ENCODE measurements at places on chromosomes 5 and 9.
A peak's percentile ranks its signal among the peaks of the same experiment; 100 is the strongest.

DNA sequence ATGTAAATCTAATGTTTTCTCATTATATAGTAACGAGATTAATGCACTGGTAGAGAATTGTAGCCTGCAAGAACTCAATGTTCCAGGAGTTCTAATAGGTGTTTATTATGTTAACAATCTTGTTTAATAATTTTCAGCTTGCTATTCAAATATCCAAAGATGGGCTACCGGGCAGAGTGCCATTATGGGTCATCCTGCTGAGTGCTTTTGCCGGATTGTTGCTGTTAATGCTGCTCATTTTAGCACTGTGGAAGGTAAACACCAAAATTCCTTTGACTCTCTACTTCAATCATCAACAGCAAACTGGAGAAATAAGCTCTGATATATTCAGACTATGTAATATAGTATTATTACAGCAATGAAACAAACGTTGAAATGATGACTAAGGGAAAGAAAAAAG lies 41.9 kb upstream of the ITGA2 start:
- DNase-seq, result no peak

DNA sequence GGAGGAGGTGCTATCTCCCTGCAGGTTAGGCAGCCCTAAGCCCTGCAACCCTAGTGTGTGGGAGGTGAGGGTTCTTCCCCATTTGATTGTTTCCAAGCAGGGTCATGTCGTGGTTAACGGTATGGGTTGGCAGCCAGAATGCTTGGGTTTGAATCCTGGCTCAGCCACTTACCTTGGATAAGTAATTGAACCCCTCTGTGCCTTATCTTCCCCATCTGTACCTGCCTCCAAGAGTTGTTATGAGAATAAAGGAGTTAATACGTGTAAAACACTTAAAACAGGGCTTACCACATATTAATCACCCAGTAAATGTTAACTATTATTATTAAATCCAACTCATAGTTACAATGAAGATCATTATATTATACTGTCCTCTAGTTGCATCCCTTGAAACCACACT lies 52.2 kb upstream of the SPATA31E1 start:
- no peak for DNase-seq

DNA sequence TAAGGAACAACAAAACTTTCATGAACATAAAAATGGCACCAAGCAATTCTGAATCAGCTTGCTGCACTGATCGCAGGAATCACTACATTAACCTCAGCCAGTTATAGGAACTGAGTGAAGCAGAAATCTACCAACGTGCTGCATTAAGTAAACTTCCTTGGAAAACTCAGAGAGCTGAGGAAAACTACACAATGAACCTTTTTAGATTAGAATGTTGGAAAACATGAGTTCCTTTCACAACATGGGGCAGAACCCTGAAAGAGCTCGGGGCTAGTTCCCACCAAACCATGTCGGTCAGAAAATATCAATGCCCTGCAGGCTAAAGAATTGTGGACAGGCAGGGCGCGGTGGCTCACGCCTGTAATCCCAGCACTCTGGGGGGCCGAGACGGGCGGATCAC lies 19.4 kb downstream of the ALDH7A1 start:
- DNase-seq, result no peak

DNA sequence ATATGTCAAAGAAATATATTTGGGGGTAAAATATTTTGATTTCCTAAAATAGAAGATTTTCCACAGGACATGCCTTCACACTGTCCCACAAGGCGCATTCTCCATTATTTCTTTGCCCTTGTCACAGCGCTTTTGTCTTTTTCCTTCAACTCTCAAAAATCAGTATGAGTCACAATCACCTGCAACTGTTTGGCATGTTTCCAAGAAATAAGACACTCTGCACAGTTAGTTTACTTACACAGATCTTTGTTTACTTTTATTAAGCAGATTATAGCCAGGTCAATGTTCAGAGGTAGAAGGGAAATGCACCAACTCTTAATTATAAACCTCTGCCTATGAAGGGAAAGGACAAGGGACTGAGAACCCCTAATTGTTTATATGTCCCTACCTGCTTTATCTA lies 9.5 kb downstream of the CEMIP2 start:
- DNase-seq, result peak; percentile 30

- no peak for DNase-seq
Measured at GRCh38 chr5:6758706-6759105, 45.5 kb downstream of the TENT4A start.

DNA sequence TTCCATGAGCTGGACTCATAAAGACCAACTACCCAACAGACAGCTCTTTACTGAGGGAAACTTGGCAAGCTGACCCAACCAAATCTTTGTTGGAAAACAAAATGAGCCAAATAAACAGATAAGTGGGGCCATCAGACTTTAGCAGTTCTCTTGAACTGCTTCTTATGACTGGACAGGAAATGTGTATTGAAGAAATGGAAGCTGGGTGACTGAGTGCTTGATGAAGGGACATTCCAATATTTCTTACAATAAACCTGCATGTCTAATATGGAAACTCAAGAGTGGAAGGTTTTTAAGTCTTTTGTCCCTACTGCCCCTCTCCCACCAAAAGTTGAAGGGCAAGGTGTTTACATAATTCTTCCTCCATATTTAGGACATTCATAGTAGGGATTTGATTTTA lies 218.8 kb upstream of the NR4A3 start:
- DNase-seq, result no peak

DNA sequence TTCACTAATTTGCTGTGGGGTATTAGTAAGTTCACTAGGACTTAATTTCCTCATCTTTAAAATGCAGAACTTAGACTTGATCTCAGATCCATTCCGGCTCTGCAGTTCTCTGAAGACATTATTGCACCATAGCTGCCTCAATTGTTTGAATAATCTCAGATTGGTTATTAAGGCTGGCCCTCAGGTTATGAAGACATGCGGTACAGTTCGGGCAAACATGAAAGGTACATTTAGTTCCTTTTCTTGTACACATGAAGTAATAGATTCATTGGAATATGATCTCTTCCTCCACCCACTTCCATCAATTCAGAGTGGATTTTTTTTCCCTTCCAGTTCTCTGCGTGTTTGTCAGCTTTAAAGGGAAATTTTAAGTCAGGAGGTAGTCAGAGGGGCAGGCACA lies 28.0 kb downstream of the ATP6V0E1 start:
- DNase-seq, result no peak

- no peak for DNase-seq
Measured at GRCh38 chr5:6592601-6593000, 40.2 kb downstream of the NSUN2 start.

DNA sequence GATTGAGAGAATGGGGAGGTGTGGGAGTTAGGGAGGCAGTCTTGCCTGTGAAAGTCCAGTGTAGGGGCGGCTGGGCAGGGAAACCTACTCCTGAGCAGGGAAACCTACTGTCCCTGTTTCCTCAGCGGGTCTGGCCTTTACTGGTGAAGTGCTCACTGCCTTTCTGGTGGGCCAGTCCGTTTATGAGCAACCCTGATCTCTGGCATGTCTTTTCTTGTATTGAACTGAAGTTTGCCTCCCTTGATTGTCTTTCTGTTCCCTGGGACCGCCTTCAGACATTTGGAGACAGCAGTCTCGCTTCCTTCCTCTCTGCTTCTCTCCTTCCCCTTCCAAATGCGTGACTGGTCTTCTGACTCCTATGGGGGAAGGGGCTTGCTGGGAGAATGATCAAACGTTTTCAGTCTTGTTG lies 2.9 kb downstream of the SNX18 start:
- DNase-seq, result no peak

GRCh38 chr5:165837286-165837685 lies 2331.9 kb downstream of the MAT2B start:
- no peak for DNase-seq

DNA sequence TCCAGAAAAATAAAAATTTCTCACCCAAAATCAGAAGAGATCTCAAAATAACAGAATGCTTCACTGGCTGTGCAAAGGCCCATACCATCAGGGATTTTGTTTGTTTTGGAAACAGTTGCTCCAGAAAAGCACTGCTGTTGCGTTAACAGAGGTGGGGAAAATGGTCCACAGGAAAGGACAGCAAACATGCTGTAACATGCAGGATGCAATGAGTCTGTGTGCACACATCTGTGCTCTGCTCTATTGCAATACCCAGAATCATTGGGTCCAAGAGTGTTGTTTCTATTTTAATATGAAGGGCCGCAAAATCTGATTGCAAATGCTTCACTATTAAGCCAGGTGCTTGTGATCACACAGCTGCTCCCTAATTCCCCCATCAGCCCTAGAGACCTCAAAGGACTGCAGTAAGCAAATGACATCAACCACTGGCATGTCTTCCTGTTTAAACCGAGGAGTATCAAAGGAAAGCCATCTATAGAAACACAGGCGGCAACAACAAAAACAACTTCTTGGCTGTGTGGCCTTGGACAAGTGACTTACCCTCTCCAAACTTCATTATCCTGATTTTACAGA lies 141.0 kb downstream of the DCP2 start:
- no peak for DNase-seq

DNA sequence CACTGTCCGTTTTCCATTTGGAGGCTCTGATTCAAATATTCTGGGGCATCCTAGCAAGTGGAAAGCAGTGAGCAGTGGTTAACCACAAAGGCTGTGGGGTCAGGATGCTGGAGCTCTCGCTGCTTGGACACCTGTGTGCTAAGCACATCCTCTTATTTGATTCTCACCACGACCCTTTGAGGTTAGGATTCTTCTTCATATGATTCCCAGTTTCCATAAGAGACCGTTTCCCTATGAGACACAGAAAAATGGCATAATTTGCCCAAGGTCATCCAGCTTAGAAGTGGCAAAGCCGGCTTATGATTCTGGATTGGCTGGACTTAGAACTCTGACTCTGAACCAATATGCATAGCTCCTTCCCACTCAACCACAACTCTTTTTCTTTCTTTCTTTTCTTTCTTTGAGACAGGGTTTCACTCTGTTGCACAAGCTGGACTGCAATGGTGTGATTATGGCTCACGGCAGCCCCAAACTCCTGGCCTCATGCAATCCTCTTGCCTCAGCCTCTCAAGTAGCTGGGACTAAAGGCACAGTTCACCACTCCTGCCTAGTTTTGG lies 207.7 kb downstream of the TTLL11 start:
- DNase-seq, result no peak

DNA sequence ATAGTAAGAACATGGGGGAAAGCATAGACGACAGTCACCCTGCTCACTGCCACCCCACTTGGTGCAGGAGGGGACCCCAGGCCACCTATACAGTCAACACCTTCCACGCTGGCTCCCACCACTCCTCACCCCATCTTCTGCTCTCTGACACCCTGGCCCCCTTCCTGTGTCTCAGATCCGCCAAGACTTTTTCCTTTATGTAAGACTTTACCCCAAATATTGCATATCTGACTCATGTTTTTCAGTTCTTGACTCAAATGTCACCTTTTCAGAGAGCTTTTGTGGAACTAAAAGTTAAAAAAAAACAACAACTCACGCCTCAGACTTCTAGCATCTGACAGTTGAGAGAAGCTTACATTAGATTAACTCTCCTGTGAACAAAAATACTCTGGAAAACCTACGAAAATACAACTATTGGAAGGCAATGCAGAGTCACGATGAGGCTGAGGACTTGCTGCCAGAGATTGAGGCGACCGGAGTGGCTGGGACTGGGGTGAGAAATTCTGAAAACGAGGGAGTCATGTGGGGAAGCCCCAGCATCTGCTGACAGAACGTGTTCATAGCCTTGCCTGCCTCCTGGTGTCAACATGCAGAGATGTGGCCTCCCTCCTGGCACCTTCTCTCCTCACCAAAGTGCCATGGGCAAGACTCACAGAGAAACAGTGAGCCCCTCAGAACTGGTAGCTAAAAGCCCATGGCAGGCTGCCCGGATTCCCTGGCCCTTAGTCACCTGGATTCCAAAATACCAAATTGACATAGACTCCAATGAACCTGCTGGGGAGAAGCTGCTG lies 22.4 kb upstream of the FCN2 start:
- no peak for DNase-seq

DNA sequence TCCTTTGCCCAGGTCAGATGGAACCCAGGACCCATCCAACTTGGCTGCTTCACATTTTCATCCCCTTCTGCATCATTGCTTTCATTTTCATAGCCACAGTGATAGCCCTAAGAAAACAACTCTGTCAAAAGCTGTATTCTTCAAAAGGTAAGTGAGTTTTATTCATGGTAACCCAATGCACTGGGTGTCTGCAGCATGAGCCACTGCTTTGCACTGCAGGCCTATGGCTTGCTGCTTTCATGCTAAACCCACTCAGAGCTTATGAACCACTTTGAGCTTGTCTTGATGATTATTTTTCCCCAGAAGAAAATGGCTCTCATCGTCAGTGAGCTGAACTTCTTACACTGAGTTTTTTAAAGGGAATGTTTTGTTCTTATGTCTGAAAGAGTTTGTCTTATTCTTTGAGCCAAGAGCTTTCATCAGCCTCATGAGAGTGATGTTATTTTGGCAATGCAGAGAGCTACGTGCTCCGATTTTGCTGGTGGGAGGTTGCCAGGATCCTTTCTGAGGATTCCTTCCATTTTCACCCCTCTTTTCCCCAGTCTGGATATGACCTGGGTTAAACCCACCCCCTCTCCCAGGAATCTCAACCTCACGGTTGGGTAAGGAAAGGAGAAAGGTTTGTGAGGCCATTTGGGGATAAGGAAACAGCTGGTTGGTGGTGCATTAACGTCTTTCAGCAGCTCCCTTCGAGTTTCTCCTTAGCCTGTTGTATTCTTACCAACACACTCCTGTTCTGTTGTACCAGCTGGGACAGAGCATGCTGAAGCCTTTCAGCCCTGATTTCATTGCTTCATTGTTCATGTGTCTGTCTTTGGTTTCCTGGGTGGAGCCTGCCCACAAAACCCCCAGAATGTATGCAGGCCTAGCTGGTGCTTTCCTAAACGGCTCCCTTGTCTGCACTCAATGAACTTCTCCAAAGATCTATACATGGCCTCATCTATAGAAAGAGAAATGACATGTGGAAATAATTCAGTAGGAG lies 47.6 kb downstream of the PDCD1LG2 start:
- DNase-seq, result no peak

GRCh38 chr5:5531371-5531770 lies 108.9 kb downstream of the ICE1 start:
- DNase-seq, result no peak

DNA sequence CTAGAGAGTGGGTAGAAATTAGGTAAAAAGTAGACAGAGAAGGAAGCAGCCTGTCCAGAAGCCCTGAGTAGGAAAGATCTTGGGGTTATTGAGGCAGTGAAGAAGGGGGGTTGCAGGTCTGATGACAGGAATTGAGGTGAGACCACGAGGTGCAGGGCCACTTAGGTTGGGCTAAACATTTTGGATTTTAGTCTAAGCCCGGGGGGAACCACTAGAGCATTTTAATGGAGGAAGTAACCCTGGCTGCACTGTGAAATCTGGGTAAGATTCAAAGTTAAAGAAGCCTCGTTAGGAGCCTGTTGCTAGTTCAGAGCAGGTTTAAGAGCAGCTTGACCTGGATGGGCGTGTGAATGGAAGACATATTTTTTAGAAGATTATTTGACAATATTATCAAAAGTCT lies 38.3 kb downstream of the MAP3K1 start:
- no peak for DNase-seq

DNA sequence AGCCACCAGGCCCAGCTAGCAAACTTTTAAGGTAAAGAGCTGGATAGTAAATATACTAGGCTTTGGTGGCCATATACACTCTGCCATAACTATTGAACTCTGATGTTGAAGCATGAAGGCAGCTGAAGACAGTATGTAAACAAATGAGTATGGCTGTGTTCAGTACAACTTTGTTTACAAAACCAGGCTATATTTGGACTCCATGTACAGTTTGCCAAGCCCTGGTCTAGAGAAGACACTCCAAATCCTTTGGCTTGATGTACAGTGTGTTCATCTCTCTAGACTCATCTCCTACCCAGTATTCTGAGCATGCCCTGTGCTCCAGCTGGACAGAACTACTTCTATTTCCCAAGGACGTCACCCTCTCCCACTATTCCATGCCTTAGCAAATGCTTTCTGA lies 54.3 kb upstream of the MEGF10 start:
- DNase-seq, result no peak
